ENCODE measurements at places on chromosomes 4 and X. TPM values are rescaled to one million over a fixed set of nuclear protein-coding genes. Genes with fewer than 3 reads are reported as not detected.

Gene FAM114A1
- 198 TPM for total RNA-seq

Gene AWAT2
- total RNA-seq: 0.96 TPM

Gene CXCL1
- total RNA-seq: 56.1 TPM

Gene EDA
- total RNA-seq: 2.9 TPM

Gene CYSLTR1
- 8.2 TPM for total RNA-seq

Gene NMU
- total RNA-seq: not detected

Gene C4orf50
- total RNA-seq: 1.4 TPM

Gene IL15
- total RNA-seq: 7.2 TPM

Gene TEX13B
- 1.2 TPM for total RNA-seq

Gene LSM6
- 40.9 TPM for total RNA-seq

Gene DMP1
- total RNA-seq: 2.2 TPM

Gene BCLAF3
- total RNA-seq: 10.8 TPM

Gene AREG
- total RNA-seq: 10.1 TPM

Gene TEC
- total RNA-seq: 5.1 TPM

Gene NXF2
- not detected for total RNA-seq

Gene UGT2B15
- total RNA-seq: 4.6 TPM

Gene TNIP3
- 1.2 TPM for total RNA-seq

Gene CHRDL1
- 10.1 TPM for total RNA-seq

Gene UNC5C
- total RNA-seq: 4.6 TPM

Gene RHOXF2B
- not detected for total RNA-seq

Gene H2BW2
- not detected for total RNA-seq

Gene BST1
- total RNA-seq: 39.0 TPM

Gene TMEM131L
- 48.2 TPM for total RNA-seq

Gene VGLL1
- 14.2 TPM for total RNA-seq

Gene APELA
- 2.2 TPM for total RNA-seq

Gene HSPA4L
- total RNA-seq: 3.4 TPM

Gene MTMR8
- total RNA-seq: 2.6 TPM

Gene MCF2
- 4.8 TPM for total RNA-seq

Gene SPANXC
- not detected for total RNA-seq
